Activated CD4-positive, alpha-beta T cell treated with anti-CD3 and anti-CD28 coated beads, Interleukin-2, Interleukin-4, amounts not matched to agents 100 ng/mL and 50 ng/mL, durations not matched to agents 16 hours and 8 hours (primary cell): ENCODE measurements at places on chromosomes 12 and 14.

DNA sequence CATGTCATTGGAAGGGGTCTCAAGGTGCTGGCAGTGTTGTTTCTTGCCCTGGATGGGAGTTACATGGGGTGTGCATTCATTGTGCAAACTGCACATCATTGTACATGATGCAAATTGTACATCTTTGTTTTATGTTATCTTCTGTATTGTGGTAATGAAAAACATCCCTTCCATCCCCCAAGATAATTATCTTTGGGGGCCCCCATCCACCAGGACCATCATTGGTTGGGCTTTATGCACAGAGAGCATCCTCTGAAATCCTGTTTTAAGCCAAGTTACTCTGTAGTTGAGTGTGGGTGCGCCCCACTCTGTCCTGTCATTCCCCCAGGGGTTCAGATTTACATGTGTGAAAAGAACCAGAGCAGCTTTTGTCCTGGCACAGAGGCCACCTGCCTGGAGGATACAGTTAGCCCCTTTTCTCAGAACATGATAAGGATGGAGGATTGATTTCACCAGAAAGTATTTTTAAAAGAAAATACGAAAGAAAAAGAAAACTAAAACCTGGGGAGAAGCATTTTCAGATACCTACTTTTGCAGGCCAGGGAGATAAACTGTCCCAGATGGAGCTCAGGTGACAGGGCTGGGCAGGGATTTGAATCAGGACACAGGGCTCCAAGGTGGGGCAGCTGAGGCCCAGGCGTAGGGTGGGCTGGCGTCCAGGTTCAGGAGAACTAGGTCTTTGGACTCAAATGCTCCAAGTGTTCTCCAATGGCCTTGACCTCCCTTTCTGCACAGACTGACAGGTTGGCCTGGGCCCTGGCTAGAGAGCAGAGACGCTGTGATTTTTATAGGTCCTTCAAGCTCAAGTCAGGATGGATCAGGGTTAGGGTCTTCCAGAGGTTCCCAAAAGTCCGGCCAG, 17.2 kb downstream of the WSCD2 start:
- no peak for DNase-seq

GRCh38 chr12:53938326-53939140, at the start of gene HOXC13:
TSS of gene HOXC13 (plus strand) at chr12:53938831. CDS start at chr12:53938907, 76 bp downstream.
- DNase-seq: peak; percentile 16

DNA sequence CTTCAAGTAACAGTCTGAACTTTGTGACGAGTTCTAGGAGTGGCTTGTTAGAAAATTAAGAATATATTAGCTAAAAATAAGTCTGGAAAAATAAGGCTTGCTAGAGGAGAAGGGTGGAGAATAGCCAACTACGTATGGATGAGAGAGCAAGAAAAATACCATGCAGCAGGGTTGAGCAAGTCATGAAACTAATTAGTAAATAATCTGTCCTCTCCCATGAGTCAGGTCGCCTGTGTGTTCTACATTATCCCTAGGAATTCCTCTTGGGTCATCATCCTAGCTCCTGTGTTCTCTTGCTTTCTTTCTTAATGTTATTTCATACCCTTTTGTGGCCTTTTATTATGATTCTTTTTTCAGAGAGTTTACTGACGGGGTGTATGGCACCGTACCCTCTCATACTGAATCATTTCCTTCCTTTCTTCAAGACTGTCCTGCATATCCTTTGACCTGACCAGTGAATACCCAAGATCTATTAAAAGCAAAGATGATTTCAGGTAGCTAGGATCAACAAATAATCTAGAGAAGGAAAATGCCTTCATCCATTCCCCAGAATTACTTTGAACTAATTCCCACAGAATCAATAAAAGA, 177.2 kb upstream of the NPAS3 start:
- DNase-seq: no peak

GRCh38 chr12:71737197-71737596, 17.5 kb upstream of the RAB21 start:
- DNase-seq: no peak

- DNase-seq: no peak
Measured at GRCh38 chr12:1828856-1829255, 8.5 kb downstream of the LRTM2 start.
